ENCODE measurements at places on chromosomes 2 and 18.

- DNase-seq: peak; percentile 16
Observed at GRCh38 chr2:220194630-220195584, 567.5 kb downstream of the SLC4A3 start.

- DNase-seq: no peak
Observed at GRCh38 chr2:6474161-6475140, 391.3 kb downstream of the CMPK2 start.

DNA sequence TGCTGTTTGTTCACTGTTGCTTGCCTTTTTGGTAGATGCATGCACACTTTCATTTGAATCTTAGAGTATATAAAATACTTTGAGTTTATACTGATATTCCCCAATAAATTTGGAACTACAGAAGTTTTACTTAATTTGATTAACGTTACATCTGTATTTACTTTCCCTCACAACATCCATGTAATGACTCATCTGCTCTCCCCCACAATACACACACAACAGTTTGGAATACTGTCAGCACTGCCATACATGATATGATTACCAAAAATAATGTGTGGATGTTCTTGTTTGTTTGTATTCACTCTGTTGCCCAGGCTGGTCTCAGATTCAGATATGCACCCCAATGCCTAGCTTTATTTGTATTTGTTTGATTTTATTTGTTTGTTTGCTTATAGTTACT is 144.2 kb downstream of the WDR7 start:
- DNase-seq: no peak

GRCh38 chr2:200138391-200139124 is 167.9 kb upstream of the SPATS2L start:
- peak; percentile 87 for DNase-seq

- DNase-seq: no peak
Observed at GRCh38 chr18:62505669-62506494, 16.9 kb upstream of the ZCCHC2 start.

GRCh38 chr2:177693658-177694339 is 301.2 kb downstream of the AGPS start:
- DNase-seq: no peak

DNA sequence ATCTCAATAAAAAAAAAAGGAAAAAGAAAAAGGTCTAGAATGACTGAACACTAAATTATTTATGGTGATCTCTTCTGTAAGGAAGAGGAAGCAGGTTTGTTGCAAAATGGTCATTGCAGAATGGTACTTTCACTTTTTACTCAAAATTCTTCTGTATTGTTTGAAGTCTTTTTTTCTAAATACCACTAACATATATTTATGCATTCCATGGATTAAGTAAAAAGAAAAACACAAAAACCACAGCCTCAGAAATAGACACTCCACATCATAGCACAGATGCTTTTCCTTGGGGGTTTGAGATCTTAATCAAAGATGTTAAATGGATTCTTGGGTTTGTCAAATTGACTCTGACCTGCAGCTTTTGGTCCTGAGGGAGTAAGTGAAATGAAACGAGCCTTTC is 47.4 kb downstream of the RHOB start:
- DNase-seq: peak; percentile 62

GRCh38 chr2:151085181-151085611 is 176.5 kb downstream of the RBM43 start:
- DNase-seq: no peak

- no peak for DNase-seq
Observed at GRCh38 chr2:87401726-87402345, 346.1 kb upstream of the PLGLB2 start.

DNA sequence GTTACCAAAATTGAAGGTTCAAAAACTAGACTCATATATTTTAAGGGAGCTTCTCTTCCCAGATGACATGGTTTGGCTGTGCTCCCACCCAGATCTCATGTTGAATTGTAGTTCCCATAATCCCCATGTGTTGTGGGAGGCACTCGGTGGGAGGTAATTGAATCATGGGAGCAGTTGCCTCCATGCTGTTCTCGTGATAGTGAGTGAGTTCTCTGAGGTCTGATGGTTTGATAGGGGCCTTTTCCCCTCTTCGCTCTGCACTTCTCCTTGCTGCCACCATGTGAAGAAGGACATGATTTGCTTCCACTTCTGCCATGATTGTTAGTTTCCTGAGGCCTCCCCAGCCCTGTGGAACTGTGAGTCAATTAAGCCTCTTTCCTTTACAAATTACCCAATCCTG is 140.1 kb downstream of the MAIP1 start:
- DNase-seq: peak; percentile 29

- peak; percentile 21 for DNase-seq
Observed at GRCh38 chr18:36302676-36303075, 5.2 kb downstream of the FHOD3 start.

DNA sequence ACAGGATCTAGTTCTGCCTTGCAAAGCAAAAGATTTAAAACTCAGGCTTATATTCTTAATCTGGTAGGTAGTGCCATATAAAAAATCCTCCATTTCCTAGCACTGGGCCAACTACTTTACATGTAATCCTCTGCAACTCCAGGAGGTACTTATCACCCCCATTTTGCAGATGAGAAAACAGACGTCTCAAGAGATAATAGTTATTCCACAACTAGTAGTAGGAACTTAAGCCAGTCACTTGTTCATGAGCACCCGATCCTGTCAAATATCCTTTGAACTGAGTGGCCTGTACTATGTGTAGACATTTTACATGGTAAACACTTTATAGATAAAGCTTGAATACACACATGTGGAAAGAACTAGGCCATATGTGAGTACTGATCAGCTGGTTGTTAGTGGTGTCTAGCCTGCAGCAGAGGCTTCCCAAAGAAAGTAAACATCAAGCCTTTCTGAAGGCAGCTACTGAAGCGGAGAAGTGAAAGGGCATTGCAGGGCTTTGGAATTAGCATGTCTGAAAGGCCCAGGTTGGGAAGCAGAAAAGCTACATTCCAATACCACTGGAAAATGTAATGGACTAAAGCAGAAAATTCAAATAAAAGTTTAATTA is 48.0 kb downstream of the NAB1 start:
- no peak for DNase-seq

- no peak for DNase-seq
Observed at GRCh38 chr2:144310484-144310883, 209.4 kb downstream of the ZEB2 start.

DNA sequence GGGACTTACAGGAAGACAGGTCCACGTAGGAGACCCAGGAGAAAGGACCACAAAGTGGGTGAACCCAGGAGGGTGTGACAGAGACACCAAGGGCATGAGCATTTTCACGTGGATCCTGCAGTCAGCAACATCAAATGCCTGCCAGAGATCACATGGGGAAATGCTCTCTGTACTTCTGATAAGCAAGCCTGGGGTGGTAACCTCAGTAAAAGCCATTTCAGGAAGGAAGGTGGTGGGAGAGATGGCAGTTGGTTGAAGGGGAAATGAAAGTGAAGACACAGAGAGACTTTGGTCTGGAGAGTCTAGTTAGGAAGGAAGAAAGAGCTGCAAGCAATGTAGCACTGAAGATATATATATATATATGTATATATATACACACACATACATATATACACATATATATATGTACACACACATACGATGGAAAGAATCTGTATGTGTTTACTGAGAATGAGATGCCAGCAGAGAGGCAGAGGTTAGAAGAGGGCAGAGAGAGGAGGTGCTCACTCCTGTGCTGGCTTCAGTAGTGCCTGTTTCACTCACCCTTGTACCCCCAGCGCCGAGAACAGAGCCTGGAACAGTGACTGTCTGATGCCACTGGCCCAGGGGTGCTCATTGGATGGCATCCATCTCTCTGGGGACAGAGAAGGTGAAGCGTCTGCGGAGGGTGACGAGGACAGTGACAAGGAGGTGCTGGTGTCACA is 314.9 kb downstream of the AFF3 start:
- DNase-seq: no peak

GRCh38 chr18:48500517-48500916 is 38.3 kb upstream of the CTIF start:
- DNase-seq: no peak

- DNase-seq: peak; percentile 94
Observed at GRCh38 chr2:181203412-181203811, 223.0 kb downstream of the UBE2E3 start.

DNA sequence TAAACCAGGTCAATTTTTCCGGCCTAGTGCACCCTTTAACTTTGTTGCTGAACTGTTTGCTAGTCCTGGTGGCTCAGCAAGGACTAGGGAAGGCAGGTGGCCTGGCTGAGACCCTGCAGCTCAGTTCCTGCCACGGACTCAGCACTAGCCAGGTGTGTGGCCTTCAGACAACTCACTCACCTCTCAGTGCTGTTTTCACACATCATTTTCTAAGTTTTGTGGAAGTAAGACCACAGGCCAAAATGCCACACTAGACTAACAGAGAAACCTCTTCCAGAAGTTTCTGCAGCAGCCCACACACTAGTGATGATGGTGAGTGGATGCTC is 65.9 kb upstream of the SLC1A4 start:
- no peak for DNase-seq

- no peak for DNase-seq
Observed at GRCh38 chr2:147250652-147251356, 594.0 kb upstream of the ACVR2A start.

- DNase-seq: no peak
Observed at GRCh38 chr2:218125626-218126080, at the start of gene CXCR2. CXCR2 (plus strand) TSS chr2:218126028; CDS start chr2:218134802, 8,774 bp downstream.

GRCh38 chr2:109062145-109062858 is 66.7 kb upstream of the SH3RF3 start:
- no peak for DNase-seq

DNA sequence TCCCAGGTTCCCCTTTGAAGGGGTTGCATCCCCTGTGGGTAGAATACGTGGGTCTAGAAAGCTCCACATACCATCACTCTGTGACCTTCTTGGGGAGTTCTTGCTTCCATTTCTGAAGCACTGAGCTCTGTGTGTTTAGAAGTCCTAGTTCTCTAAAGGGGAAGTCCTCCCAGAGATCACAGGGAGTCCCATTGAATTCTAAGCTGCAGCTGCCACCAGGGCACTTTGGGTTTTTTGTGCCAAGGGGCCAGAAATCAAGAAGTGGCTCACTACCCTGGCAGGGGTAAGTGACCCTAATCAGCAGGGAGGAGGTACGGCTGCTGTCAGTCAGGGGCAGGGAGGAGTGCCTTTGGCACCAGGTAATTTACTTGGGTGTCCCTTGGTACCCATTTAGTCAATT is 70.9 kb downstream of the EHD3 start:
- DNase-seq: no peak

DNA sequence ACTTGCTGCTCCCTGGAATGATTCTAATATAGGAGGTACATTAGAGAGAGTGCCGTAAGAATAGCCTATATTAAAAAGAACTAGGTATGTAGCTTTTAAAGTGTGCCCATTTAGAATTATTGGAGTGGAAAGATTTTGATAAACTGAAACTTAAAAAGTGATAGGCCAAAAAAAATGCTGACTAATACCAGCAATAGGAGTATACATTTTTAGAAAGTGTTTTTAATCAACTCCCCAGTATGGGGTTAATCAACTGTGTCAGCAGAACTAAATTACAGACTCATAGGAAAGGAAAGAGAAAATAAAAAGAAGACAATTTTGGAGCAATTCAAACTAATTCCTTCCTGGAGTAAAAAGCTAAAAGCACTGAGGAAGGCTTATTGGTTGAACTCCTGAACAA is 13.3 kb upstream of the MEIS1 start:
- no peak for DNase-seq

DNA sequence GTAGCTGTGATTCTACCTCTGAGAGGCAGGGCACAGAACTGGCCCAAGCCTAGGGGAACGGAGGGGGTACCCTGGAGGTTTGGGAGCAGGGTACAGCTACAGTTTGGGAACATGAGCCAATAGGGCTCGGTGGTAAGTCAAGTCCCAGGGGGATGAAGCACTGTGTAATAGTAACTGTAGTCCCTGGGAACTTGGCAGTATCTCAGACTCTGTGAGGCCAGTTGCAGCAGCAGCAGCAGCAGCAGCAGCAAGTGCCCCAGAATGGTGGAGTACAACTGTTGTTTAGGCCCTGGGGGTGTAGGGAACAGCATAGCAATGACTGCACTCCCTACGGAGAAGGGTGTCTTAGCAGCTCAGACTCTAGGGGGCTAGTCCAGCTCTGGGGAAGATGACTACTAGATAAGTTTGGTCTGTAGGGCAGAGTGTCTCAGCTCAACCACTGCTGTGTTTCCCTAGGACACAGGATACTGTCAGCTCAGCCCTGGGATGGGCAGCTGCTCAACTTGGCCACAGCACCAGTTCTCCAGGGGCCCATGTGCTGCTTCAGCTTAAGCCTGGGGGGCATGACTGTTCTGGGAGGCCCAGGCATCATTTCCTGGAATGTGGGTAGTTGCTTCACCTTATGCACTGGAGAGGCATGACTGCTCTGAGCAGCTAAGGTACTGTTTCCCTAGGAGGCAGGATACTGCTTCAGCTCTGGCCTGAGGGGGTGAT is 20.5 kb downstream of the CARF start:
- DNase-seq: peak; percentile 12

DNA sequence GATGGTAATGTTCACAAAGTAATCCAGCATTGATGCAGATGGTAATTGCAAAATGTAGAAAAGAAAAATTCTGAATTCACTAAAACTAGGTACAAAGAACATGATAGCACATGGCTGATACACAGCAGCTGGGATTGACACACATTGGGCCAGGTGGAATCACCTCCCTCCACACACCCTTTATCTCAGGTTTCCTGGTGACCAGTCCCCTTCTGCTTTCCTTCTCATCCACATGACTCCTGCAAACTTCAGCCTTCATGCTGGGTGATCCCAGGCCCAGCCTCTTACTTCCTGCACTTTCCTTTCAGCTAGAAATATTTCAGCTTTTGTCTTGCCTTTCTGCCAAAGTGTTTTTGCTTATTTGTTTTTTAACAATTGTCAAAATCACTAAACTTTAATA is 246.9 kb downstream of the LNPK start:
- no peak for DNase-seq

DNA sequence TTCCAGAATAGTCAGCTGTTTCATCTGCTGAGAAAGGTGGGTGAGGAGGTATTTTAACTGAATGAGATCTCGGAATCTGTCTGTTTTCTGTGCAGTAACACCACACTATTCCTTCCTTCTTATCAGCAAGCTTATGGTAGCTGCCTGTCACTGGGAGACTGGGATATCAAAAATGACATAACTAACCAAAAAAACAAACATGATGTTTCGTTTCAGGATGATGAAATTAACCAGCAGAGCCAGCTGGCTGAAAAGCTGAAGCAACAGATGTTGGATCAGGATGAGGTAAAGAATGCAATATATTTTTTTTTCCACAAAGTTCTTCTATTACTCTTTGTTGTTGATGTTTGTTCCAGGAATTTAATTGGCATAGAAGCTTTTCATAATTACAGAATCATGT is 59.8 kb upstream of the LYPD6B start:
- no peak for DNase-seq

DNA sequence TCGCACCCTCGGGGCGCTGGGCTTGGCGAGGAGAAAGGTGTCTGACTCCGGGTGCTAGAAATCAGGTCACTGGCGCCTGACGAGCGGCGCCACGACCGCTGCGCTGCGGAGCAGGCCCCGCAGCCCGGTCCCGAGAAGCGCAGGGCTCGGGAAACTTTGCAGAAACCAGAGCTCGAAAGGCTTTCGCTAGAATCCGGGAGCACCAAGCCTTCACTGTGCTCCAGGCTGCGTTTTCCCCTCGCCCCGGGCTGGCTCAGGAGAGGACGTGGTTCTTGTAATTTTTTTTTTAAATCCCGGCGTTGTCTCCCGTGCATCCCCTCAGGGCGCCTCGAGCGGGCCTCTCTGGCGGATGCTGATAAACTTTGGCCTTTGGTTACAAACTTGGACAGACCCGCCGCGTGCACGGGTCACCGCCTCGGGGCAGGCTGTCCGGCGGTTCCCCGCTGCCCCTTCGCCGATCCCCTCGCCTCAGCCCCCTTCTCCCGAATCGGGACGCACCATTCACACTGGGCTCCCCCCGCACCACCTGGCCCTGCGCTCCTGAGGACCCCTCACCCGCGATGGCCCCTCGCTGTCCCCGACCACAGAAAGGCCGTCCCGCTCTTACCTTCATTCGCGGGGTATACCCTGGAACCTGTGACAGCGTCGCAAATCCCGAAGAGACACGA is 419 bp downstream of the EPHA4 start:
- DNase-seq: peak; percentile 34
